ENCODE measurements at places on chromosomes 2 and 18.

DNA sequence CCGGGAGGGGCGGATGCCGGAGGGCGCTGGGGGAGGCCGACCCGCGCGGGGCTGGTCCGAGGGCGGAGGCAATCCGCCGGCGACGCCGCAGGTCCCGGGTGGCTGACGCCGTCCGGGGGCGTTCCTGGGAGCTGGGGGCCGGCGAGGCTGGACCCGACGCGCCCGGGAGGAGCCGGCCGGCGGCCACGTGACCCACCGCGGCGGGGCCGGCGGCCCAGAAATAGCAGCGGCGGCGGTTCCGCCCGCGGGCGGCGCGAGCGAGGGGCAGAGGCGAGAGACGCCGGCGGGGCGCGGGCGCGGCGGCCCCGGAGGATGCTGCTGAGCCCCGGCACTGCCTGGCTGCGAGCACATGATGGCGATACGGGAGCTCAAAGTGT lies at the start of gene RAB31:
RAB31 (plus strand) TSS at position 245 of the 377 bp plus-strand sequence; CDS start at position 350, 105 bp downstream.
- DNase-seq, result no peak

GRCh38 chr2:144477957-144478311 lies 42.0 kb downstream of the ZEB2 start:
- no peak for DNase-seq

DNA sequence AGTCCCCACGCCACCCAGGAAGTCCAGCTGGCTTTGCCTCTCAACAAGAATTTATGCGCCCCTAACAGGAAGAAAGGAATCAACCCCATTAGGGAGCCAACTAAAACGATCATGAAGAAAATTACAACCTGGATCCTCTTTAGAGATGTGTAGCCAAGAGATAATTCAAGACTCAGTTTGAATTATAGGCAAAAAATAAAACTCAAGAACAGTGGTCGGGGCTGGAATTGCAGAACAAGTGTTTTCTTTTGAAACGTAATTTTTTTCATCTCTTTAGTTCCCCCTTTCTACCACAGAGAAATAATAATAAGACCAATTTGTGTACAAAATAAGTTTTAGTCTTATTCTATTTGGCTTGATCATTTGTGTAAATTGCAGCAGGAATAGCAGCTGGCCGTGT lies 22.4 kb downstream of the PDCD1 start:
- no peak for DNase-seq

- no peak for DNase-seq
These were observed 6.0 kb downstream of the CTIF start for GRCh38 chr18:48544661-48545415.

DNA sequence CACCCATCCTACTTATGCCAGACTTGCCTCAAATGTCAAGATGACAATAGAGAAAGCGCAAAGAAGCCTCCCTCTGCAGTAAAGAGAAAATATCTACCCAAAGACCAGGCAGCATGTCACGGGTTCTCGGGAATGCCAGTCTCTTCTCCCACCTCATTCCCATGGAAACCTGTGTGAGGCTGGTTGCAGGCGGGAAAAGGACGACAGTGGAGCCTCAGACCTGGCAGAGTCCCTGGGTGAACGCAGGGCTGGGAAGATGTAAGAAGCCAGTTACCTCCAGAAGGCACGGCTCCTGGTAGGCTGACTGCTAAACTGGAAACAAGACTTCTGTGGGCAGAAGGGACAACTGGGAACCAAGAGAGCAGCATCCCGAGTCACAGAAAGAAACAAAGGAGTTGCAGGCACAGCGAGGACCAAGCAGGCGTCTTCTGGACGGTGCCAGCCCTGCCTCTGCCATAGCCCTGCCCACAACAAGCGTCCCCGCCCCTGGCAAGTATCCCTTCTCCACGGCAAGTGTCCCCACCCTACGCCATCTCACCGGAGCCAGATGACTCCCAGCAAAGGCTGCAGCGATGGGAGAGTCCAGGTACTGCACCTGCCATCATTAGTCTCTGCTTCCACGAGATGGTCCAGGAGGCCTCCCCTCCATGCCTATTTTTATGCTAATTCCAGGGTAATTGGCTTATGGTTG lies 440.8 kb upstream of the MYT1L start:
- no peak for DNase-seq

DNA sequence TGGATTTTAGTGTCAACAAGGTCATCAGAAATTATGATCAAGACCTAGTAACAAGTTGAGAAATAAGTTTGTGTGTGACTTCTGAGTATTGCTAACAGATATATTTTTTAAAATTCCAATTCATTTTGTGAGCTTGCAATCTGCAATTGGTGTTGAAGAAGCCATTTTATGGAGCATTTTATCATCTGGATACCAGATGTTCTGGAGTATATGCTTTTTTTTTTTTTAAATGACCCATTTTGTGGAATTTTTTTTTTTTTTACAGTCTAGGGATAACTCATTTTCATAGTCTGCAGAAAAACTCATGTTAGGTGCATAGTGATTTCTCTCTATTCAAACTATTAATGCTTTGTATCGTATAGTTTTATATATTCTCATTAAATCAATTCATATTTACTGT lies 12.6 kb downstream of the QPCT start:
- no peak for DNase-seq

- DNase-seq, result no peak
These were observed 168.7 kb upstream of the HDAC4 start for GRCh38 chr2:239569401-239570090.
